ENCODE measurements at places on chromosomes 12 and 14. TPM values are rescaled to one million over a fixed set of nuclear protein-coding genes. Genes with fewer than 3 reads are reported as not detected.

The KRT77 gene
- total RNA-seq = not detected

The SOX5 gene
- total RNA-seq = 6.8 TPM

The SDR9C7 gene
- not detected for total RNA-seq

The RIPK3 gene
- total RNA-seq = 0.40 TPM

The FAM222A gene
- 0.13 TPM for total RNA-seq

The LTBP2 gene
- total RNA-seq = 202 TPM

The RNFT2 gene
- 4.1 TPM for total RNA-seq

The SYT1 gene
- 1.1 TPM for total RNA-seq

The KLHDC1 gene
- 3.8 TPM for total RNA-seq

The CCDC177 gene
- not detected for total RNA-seq

The NPFF gene
- not detected for total RNA-seq

The C12orf54 gene
- not detected for total RNA-seq

The P2RX2 gene
- total RNA-seq = not detected

The CLEC6A gene
- not detected for total RNA-seq

The SLC39A2 gene
- total RNA-seq = not detected

The RAB15 gene
- 2.6 TPM for total RNA-seq

The AKAP5 gene
- total RNA-seq = 0.31 TPM

The NOS1 gene
- total RNA-seq = under 0.01 TPM

The TMEM132C gene
- not detected for total RNA-seq

The CD163L1 gene
- 3.6 TPM for total RNA-seq

The POTEM gene
- total RNA-seq = not detected

The E2F7 gene
- total RNA-seq = 8.2 TPM

The OR6C76 gene
- total RNA-seq = not detected

The NRL gene
- 0.79 TPM for total RNA-seq

The MYF6 gene
- total RNA-seq = not detected

The CEP170B gene
- total RNA-seq = 14.9 TPM

The KIAA0586 gene
- total RNA-seq = 20.6 TPM

The PDZRN4 gene
- total RNA-seq = under 0.01 TPM

The JAG2 gene
- total RNA-seq = 2.1 TPM

The VSX2 gene
- total RNA-seq = not detected

The DDX47 gene
- total RNA-seq = 46.0 TPM

The C3AR1 gene
- 0.40 TPM for total RNA-seq

The ST8SIA1 gene
- 1.2 TPM for total RNA-seq

The PIWIL1 gene
- not detected for total RNA-seq

The ARHGAP9 gene
- total RNA-seq = not detected

The ABCD2 gene
- total RNA-seq = under 0.01 TPM

The CLEC4D gene
- not detected for total RNA-seq

The B4GALNT3 gene
- under 0.01 TPM for total RNA-seq

The OR10G2 gene
- total RNA-seq = not detected

The KRT74 gene
- total RNA-seq = not detected

The TMEM19 gene
- total RNA-seq = 62.4 TPM

The SOCS2 gene
- 46.7 TPM for total RNA-seq

The CLEC9A gene
- total RNA-seq = not detected

The SIX6 gene
- total RNA-seq = not detected

The OLR1 gene
- not detected for total RNA-seq

The PLEKHD1 gene
- not detected for total RNA-seq

The NAV3 gene
- total RNA-seq = 55.8 TPM

The AGAP2 gene
- total RNA-seq = 0.19 TPM

The BTBD6 gene
- total RNA-seq = 37.0 TPM

The LRRC43 gene
- total RNA-seq = 0.79 TPM

The CLEC4C gene
- not detected for total RNA-seq

The KITLG gene
- total RNA-seq = 112 TPM

The COX8C gene
- total RNA-seq = not detected

The OR6S1 gene
- not detected for total RNA-seq

The BHLHE41 gene
- 3.8 TPM for total RNA-seq

The GPRC5D gene
- total RNA-seq = 0.25 TPM

The PTPRQ gene
- total RNA-seq = 0.06 TPM

The SERPINA9 gene
- not detected for total RNA-seq

The NRIP2 gene
- total RNA-seq = not detected

Measured in aortic smooth muscle cell (primary cell).